ENCODE measurements at places on chromosomes 7 and 10. TPM values are rescaled to one million over a fixed set of nuclear protein-coding genes. Genes with fewer than 3 reads are reported as not detected.

- peak; percentile 82 for DNase-seq
These were observed 14.7 kb upstream of the LMBR1 start for GRCh38 chr7:156907656-156908055.

GRCh38 chr7:71261066-71261465, 129.1 kb downstream of the GALNT17 start:
- no peak for DNase-seq

DNA sequence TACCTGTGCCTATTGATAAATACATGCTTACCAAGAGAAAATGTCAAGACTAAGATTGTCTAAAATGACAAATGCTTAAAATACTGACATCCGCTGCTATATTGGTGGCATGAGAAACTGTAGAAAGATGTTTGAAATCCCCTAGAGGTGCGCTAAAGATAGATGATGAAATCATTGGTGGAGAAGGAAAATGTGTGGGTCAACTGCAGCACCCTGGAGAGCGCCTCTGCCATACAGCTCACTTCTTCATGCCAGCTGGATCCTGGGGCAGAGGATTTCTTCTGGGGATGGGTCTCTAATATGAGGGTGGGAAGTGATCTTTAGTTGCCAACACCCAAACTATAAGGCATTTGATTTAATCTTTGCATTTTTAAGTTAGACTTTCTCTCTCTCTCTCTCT, 680.4 kb upstream of the POM121L12 start:
- DNase-seq = no peak

DNA sequence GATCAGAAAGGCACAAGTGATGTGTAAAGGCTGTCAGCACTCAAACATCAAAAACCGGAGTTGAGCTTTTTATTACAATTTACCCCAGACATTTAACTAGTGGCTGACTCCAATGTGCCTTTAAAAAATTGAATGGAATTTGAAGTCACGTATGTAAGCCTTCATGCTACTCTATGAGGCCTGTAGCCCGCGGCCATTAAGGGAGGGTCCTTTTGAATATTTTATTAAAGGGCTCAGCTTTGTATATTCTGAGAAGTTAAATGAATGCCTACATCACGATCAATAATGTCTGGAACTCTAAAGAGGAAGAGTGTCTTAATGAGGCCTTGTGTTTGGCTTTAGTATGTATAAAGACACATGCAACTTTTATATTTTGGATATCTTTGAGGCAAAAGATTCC, 916.6 kb upstream of the CELF2 start:
- DNase-seq = no peak

- no peak for DNase-seq
These were observed 217.6 kb downstream of the KCNMA1 start for GRCh38 chr10:77419979-77420378.

GRCh38 chr7:75039166-75039565, 34.4 kb downstream of the RCC1L start:
- DNase-seq = peak; percentile 52

DNA sequence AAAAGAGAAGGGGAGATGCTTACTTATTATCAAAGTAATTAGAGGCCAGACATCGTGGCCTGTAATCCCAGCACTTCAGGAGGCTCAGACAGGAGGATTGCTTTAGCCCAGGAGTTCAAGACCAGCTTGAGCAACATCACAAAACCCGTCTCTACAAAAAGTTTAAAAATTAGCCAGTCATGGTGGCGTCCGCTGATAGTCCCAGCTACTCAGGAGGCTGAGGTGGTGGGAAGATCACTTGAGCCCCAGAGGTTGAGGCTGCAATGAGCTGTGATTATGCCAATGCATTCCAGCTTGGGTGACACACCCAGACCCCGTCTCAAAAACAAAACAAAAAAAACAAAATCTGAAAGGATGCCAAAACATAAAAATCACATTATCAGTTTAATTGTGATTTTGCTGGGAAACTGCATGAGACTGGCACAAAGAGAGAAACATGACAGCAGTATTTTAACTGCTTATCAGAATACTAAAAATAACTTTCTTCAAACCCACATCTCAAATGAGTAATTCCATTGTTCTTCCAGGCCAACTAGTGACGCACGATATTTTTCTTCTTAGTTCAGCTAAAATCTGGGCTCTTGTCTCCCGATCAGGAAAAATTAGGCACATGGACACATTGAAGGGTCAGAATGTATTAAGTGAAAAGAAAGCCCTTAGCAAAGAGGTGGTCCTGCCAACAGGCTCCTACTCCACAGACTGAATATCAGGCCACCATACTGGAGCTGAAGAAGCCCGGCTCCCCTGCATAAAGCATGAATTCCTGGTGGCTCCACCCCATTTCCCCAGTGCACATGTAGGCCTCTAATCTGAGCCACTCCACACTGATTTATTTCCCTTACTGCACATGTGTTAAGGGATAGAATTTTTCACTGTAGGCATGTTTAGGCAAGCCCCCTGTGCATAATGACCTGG, 9.6 kb upstream of the CCM2 start:
- peak; percentile 87 for DNase-seq

DNA sequence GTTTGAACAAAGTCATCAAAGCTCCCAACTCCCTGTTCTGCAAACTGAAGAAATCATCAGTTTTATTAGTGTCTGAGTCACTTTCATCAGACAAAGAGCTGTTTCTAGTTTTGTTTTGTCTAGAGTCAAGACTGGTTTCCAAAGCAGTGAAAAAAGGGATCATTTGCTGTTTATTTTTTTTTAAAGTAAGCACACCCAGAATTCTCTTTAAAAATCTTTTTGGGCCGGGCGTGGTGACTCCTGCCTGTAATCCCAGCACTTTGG, 972.0 kb upstream of the CELF2 start:
- no peak for DNase-seq

DNA sequence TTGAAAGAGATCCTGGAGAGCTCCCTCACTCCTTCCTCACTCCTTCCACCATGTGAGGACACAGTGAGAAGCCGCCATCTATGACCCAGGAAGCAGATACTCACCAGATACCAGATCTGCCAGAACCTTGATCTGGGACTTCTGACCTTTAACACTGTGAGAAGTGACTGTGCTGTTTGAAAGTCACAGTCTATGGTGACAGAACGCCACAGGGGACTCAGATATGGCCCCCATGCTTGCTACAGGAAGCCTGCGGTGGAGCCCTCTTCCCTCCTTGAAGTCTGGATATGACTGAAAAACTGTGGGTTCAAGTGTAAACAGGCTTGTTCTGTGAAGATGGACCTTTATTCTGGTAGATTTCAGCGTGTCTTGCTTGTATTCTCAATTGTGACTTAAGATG, 297.8 kb downstream of the KLF6 start:
- DNase-seq = no peak

- no peak for DNase-seq
These were observed 5.9 kb downstream of the ADK start for GRCh38 chr10:74156919-74157289.

DNA sequence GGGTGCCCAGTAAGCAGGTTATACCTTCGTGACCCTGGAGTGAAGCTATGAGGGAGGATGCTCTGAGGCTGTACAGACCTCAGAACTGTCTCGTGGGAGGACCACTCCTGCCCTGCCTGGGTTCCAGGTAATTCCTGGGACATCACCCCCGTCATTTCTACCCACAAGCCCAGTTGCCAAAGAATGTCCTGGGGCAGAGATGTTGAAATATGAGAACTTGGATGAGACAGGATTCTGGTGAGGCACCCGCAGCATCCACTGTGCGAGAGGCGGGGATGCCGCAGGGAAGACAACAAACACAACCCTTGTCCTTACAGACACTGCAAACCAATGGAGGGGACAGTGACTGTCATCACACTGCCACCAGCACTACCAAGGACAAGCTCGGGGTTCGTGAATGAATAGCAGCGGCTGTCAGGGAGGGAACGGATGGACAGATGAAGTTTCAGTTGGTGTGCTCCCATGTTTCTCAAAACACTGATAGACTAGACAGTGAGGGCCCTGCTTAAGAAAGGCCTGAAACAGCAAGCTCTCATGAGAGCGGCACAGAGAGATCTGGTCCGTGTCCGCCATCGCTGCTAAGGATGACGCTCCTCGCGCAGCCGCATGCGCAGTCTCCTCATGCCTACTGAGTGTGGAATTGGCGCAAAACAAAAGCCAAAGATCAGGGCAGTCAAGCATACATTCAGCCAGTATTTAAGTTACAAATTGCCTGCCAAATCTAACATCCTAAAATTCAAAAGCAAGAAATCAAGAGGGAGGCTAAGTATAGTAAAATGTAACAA, 82.0 kb upstream of the RHEB start:
- peak; percentile 54 for DNase-seq

GRCh38 chr7:33916357-33917081, 11.2 kb downstream of the BMPER start:
- DNase-seq = peak; percentile 31

DNA sequence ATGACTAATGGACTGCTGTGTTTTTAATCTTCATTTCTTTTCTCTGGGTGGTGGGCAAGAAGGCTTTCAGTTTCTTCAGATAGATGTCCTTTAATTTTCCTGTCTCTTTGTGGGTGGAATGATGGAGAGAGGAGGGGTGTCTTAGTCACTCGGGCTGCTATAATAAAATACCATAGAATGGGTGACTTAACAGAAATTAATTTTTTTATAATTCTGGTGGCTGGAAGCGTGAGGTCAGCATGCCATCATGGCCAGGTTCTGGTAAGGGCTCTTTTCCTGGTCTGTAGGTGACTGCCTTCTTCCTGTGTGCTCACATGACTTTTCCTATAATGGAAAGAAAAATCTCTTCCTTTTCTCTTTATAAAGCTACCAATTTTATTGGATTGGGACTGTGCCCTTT, 6.3 kb downstream of the RSBN1L start:
- DNase-seq = peak; percentile 45

DNA sequence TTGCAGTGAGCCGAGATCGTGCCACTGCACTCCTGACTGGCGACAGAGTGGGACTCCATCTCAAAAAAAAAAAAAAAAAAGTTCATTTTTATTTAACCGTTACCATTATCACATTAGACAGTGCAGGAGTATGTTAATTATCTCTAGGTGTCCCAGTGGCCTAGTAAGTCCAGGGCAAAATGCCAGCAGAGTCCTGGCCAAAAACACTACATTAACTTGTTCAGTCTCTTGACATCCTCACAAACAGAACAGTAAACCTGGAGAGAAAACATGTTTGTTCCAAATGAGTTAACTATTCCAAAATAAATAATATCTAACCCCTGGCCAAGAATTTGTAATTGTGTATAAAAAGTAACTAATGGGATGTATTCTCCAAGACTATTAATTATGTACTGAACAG, 43.2 kb downstream of the PTPRZ1 start:
- no peak for DNase-seq

- DNase-seq = no peak
These were observed 36.5 kb downstream of the EMX2 start for GRCh38 chr10:117578999-117579590.

DNA sequence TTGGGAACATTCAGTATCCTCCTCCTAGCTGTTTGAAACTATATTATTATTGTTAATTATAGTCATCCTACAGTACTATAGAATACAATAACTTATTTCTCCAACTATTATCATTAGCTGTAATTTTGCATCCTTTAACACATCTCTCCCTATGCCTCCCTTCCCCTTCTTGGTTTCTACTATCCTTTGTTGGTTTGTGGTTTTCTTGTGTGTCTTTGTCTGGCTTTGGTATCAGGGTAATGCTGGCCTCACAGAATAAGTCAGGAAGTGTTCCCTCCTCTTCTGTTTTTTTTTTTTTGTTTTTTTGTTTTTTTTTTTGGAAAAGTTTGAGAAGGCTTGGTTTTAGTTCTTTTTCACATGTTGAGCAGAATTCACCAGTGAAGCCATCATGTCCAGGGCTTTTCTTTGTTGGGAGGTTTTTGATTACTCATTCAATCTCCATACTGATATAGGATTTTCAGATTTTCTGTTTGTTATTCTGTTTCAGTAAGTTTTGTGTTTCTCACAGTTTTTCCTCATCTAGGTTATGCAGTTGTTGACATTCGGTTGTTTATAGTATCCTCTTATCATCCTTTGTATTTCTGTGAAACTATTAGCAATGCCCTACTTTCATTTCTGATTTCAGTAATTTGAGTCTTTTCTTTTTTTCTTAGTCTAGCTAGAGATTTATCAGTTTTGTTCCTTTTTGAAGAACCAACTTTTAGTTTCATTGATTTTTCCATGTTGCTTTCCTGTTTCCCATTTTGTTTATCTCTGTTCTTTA, 21.6 kb downstream of the C1GALT1 start:
- peak; percentile 19 for DNase-seq

DNA sequence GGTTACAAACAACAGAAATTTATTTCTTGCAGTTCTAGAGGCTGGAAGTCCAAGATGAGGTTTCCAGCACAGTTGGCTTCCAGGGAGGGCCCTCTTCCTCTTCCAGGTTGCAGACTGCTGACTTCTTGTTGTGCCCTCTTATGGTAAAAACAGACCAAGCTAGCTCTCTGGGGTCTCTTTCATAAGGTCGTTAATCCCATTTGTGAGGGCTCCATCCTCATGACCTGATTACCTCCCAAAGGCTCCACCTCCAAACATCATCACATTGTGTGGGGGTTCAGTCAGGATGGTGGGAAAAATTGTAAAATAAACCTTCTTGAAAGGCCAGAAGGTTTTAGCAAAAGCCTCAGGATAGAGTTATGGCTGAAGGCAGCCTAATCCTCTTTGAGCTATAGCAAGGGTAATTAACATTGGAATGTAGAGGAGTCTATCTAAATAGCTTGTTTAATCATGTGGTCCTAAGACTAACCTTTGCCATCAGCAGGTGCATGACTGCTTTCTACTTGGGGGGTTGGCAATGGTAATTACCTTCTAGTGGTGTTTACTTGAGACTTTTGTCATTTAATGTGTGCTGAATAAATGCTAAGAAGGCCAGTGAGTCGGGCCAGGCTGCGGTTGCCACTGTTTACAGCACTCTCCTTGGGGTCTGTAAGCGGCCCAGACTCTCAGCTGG, 80.8 kb downstream of the PPP1R17 start:
- no peak for DNase-seq

DNA sequence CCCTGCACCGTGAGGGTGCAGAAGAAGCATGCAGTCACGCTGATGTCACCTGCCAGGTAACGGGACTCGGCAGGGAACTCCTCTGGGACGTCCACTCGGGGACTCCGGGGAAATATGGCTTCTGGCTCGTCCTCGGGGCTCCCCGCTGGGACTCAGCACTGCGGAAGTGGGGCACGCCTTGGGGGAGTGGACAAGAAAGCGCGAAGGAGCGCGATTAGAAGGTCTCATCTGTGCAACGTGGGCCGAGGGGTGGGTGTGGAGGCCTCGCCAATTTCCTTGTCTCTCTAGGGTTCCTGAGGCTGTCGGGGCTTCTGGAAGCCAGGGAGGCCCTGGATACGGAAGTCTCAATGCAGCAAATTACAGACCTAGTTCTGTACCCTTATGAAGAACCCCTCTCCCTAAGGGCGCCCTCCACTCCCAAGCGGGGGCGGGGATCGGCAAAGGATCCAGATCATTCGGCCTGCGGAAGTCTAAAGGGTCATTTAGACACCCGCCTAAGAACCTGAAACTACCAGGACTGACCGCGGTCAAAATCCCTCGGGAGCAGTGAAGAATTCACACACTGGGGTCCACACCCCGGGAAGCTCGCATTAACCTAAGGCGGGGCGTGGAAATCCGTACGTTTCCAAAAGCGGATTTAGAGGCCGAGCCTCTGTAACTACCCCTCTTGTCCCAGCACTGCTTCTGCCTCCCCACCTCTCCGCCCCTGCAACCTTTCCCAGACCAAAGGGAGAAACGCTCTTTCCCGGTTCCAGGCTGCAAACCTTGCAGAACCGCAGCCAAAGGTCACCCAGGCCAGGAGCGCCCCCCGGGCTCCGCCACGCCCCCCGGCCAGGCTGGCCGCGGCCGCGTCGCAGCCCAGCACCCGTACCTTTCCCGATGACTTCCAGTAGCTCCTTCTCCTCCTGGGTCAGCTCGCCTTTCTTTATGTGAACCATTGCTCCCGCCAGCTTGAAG, 640 bp downstream of the ANKMY2 start:
- DNase-seq = peak; percentile 76

Gene ARID5B
- total RNA-seq = 43.9 TPM

Gene TET1
- 2.8 TPM for total RNA-seq

Gene SYT15
- total RNA-seq = 0.05 TPM

Gene ATE1
- 20.2 TPM for total RNA-seq

Gene LRRN3
- total RNA-seq = 5.9 TPM

Gene NUTM2E
- total RNA-seq = 0.05 TPM
